ENCODE measurements at places on chromosomes 13 and 19.

- no peak for DNase-seq
Observed at GRCh38 chr19:21023901-21024300, 3.4 kb downstream of the ZNF430 start.

DNA sequence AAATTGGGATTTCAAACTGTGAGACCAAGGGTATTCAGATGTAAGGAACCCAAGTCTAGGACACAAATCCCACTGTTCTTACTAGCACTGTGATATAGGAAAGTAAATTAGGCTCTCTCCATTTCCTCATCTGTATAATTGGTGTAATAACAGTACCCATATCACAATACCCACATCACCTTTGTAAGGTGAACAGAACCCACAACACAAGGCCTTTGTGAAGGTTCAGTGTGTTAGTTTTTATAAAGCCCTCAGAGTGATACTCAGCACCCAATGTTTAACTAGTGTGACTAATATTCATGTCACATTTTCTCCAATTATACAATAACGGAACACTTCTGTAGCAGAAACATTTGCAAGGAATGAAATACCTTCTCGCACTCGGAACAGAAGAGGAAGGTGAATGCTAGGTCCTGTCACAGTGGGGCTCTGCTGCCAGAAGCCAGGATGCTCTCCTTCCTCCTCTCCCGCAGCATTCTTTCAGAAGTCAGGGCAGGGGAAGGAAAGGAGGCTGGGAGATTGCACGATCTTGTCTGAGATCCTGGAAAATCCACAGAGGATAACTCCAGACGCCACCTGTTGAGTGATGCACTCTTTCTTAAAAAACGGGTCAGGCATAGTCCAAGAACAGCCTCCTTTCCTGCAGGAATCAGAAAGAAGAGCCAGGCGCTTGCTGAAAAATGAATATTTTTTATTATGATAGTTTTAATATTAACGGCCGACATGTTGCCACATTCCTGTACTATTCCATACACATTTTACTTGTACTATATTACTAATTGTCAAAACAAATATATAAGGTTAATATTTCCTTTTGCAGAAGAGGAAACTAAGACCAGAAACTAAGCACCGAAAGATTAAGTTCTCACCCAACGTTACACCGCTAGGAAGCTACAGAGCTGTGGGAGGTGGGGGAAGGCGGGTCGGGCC is 762 bp downstream of the ZNF45 start:
- peak; percentile 46 for DNase-seq

- DNase-seq = no peak
Observed at GRCh38 chr13:45102136-45102507, 18.2 kb upstream of the GTF2F2 start.

DNA sequence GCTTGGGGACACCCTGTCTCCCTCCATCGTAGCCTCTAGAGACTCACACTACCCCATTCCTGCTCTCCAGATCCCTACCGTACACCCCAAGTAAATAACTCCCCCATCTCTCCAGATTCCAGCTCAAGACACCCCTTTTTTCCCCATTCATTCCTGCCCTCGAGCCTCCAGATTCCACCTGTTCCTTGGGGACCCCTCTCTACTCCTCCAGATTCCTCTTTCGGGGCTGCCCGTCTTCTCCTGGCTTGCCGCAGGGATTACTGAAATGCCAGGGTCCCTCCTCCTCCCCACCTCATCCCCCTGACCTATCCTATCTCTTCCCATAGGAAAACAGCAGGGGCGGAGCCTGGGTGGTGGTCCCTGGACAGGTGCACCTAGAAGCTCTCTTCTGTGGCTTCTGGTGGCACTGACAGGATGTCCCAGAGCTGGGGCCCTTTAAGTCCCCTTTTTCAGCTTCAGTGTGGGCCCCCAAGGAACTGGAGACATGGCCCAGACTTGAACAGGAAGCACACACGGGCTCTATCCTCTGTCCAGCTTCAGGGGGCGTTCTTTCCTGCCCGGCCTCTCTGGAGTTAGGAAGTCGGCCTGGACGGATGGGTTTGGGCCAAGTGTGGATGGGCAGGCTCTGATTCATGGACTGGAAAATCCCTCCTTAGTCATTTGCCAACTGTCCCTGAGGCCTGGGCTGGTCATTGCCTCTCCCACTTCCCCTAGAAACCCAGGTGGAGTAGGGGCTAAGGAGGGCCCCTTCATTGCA is 1.2 kb downstream of the ZSWIM4 start:
- DNase-seq = peak; percentile 61

DNA sequence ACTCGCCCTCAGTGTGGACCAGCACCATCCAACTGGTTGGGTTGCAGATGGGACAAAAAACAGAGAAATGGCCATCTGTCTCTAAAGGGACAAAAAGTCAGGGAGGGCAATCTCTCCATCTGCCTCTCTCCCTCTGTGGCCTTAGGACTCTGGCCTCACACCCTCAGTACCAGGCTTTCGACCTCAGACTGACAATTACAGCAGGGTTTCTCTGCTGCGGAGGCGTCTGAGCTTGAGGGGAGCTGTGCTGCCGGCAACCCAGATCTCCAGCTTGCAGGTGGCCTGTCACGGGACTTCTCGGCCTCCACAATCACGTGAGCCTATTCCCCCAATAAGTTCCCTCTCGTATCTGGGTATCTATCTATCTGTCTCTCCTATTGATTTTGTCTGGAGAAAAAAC is 27.7 kb downstream of the MLLT1 start:
- DNase-seq = no peak

DNA sequence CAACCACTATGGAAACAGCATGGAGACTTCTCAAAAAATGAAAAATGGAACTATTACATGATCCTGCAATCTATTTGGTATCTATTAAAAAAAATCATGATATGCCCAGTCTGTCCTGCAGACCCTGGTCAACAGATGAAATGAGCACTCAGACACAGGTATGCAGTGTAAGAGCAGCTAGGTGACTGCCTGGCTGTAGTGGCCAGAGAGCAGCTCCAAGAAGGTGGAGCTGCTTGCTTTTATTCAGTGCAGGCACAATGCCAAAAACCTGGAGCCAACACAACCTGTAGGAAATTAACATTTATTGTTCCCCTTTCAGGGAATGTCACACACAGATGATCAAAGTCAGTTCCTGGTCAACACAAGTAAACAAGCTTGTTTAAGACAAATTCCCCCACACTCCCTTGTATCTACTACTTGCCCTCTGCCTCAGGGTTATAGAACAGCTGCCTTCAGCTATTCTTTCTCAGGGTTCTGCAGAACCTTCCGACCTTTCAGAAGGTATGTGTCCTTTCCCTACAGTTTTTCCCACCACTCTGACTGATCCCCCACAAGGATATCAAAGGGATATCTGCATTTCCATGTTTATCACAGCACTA is 933.7 kb upstream of the SLITRK5 start:
- peak; percentile 11 for DNase-seq

All from OCI-M1 (cell line).